ENCODE measurements at places on chromosomes 2 and 18. TPM values are rescaled to one million over a fixed set of nuclear protein-coding genes. Genes with fewer than 3 reads are reported as not detected.

Gene ING5
- total RNA-seq = 27.6 TPM

Gene ST8SIA5
- total RNA-seq = 0.09 TPM

Gene GPR75
- total RNA-seq = 0.77 TPM

Gene PCARE
- not detected for total RNA-seq

Gene RGPD4
- total RNA-seq = not detected

Gene EFR3B
- 0.47 TPM for total RNA-seq

Gene FOXI3
- not detected for total RNA-seq

Gene TBR1
- not detected for total RNA-seq

Gene EML6
- 0.09 TPM for total RNA-seq

Gene KIDINS220
- total RNA-seq = 29.7 TPM

Gene FSHR
- total RNA-seq = not detected

Gene WNT6
- not detected for total RNA-seq

Gene GALNT5
- 1.7 TPM for total RNA-seq

Gene NEU4
- total RNA-seq = not detected

Gene FBXO36
- total RNA-seq = 1.9 TPM

Gene CD207
- not detected for total RNA-seq

Gene SCG2
- total RNA-seq = 0.47 TPM

Gene PPP1R1C
- total RNA-seq = not detected

Gene ANKRD30BL
- total RNA-seq = not detected

Gene AP1S3
- total RNA-seq = 0.68 TPM

Gene IL36RN
- not detected for total RNA-seq

Gene GKN2
- total RNA-seq = not detected

Gene BOLA3
- total RNA-seq = 69.8 TPM

Gene DSG2
- 1.4 TPM for total RNA-seq

Gene PPIL3
- 20.1 TPM for total RNA-seq

Gene GCA
- total RNA-seq = 10.4 TPM

Gene TMEM37
- 7.6 TPM for total RNA-seq

Gene ADI1
- total RNA-seq = 79.2 TPM

Gene CDH20
- 2.9 TPM for total RNA-seq

Gene DAW1
- 1.5 TPM for total RNA-seq

Gene FHL2
- total RNA-seq = 78.6 TPM

Gene HADHB
- total RNA-seq = 104 TPM

Gene FAM237A
- not detected for total RNA-seq

Gene TRIM43
- total RNA-seq = not detected

Gene GRB14
- total RNA-seq = 2.3 TPM

Gene HOXD12
- total RNA-seq = not detected

Gene UGT1A3
- total RNA-seq = not detected

Gene TLX2
- not detected for total RNA-seq

Gene ELAC1
- total RNA-seq = 8.8 TPM

Gene IL36G
- total RNA-seq = not detected

Gene INPP5D
- 0.17 TPM for total RNA-seq

Gene BCL2L11
- 4.6 TPM for total RNA-seq

Gene LDLRAD4
- total RNA-seq = not detected

Gene CCL20
- 0.47 TPM for total RNA-seq

Gene DNAH7
- 0.35 TPM for total RNA-seq

Gene ASB18
- total RNA-seq = not detected

Gene SULT6B1
- not detected for total RNA-seq

Gene TDRD15
- total RNA-seq = not detected

Gene IL36B
- total RNA-seq = not detected

Gene CERS6
- total RNA-seq = 42.7 TPM

Gene WIPF1
- 6.1 TPM for total RNA-seq

Gene SLC23A3
- total RNA-seq = 0.12 TPM

Gene EMILIN2
- 24.0 TPM for total RNA-seq

Gene CLEC4F
- not detected for total RNA-seq

Gene EDAR
- total RNA-seq = not detected

Gene MERTK
- total RNA-seq = 2.0 TPM

Gene CRYGC
- total RNA-seq = not detected

Gene HOXD13
- total RNA-seq = not detected

Gene REEP1
- total RNA-seq = 0.12 TPM

All from pericardium fibroblast (primary cell).